ENCODE measurements at places on chromosomes 16 and 17.

DNA sequence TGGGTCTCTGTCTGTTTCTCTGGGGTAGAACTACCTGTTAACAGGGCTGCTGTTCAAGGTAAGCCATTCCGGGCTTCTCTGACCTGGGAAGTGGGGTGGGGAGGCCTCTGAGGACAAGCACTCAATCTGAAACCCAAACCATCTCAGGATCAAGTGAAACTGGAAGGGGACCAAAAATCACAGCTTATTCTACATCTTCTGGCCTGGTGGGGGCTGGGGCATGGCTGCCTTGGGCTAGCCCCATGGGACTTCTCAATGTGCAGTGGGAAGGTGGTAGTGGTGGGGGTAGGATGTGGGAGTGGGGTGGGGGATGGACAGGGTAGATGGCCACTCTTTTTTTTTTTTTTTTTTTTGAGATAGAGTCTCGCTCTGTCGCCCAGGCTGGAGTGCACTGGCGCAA, 5.5 kb downstream of the FLOT2 start:
- no peak for DNase-seq

DNA sequence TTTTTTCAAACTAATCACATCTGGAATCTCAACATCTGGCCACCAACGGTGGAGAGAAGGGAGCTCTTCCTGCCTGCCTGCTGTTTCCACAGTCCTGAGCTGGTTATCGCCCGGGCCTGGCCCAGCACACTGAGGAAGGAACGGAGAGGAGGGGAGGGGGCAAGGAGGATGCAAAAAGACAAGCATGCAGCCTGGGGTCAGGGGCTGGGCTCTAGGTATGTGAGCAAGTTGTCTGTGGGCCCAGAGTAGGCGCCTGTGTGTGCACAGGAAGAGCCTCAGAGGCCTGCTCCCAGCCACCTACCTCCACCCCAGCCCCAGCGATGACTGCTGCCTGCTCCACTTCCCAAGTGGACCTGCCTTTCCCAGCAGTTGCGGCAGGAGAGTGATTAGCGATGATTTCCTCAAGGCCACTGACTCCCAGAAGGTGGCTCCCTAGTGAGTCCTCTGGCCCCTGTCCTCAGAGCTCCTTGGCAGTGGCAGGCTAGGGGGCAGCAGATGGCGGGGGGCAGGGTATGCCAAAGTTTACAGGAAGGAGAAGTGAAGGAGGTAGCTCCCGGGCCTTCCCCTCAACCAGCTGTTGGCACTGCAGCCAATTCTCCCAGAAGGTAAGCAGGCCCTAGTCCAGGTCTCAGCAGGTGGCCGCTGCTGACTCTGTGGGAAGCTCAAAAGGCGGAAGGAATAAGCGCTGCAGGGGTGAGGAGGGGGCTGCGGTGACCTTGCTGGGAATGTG, 27.0 kb upstream of the RASD1 start:
- DNase-seq = no peak

GRCh38 chr16:15954814-15955151, 5.4 kb downstream of the ABCC1 start:
- no peak for DNase-seq

GRCh38 chr16:75402821-75403475, 30.4 kb downstream of the CFDP1 start:
- DNase-seq = peak; percentile 25

- DNase-seq = no peak
These were observed 59.2 kb downstream of the CYB5B start for GRCh38 chr16:69483611-69484010.

- DNase-seq = peak; percentile 60
These were observed 155.7 kb upstream of the TNRC6C start for GRCh38 chr17:77802811-77803220.

DNA sequence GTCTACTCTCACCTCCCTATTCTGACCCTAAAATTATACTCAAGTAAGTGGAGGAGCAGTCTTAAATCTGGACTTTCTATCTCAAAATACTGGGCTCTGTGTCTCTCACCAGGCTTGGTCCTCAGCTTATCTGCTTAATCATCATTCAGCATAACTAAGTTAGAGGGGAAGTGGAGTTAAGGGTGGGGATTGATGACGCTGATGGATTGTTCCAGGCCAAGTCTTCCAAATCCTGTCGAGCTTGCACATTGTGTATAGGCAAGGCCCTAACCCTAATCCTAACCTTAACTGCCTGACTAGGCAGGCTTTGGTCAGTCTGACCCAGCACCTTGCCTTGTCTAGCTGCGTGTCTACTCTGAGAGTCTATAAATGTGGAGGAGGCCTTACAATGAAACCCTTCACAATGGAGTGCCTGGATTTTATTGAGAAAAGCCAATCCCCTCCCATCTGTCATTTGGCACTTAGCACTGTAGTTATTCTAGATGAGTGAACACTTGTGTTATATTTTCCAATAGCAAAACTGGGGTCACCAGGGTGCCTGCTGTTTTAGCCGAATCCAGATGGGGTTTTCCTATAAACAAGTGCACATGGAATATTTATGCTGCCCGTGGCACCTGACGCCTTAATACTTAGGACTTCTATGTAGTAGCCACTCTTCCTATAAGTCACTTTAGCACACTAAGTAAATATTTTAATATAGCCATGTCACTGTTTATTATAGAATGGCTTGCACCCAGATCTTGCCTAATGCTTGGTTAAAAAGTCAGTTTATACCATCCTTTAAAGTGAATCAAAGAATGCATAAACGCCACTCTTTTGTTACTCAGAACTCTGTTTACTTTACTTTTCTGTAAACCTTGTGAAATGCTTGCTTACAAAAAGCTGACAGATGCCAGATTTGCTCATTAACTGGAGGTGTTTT, 193.2 kb upstream of the MYOCD start:
- no peak for DNase-seq

- DNase-seq = no peak
These were observed 762 bp upstream of the BAIAP3 start for GRCh38 chr16:1332618-1333148.

- DNase-seq = no peak
These were observed 330.0 kb downstream of the SHISA9 start for GRCh38 chr16:13231365-13231764.

- no peak for DNase-seq
These were observed 10.4 kb upstream of the CUEDC1 start for GRCh38 chr17:57965521-57966160.

DNA sequence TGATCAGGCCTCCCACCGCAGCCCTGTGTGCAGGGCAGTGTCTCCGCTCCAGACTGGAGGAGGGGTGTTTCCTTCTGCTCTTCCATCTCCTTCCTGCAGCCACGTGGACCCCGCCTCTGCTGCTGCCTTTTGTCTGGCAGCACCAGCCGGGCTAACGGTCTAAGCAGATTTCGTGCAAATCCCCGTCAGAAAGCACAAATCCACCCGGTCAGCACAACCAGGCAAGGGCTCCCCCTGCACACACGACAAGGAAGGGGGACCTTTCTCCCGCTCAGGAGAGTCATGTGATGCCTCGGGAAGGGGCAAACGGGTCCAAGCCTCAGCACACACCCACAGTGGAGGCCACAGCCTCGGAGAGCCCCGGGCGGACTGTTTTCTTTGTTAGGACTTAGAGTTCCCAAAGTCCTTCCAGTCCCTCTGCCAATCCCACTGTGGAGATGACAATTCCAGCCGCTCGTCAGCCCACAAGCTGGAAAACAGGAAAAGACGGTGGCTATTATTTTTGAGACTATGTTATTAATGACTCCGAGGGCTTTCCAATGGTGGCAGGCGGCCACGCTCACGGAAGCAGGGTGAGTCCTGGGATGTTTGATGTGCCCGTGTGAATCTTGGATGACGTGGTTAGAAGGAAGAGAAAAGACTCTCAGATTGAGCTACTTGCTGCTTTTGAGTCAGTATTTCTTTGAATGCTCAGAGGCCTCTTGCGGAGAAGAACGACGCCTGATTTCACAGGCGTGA, 22.5 kb upstream of the MEAK7 start:
- DNase-seq = no peak

DNA sequence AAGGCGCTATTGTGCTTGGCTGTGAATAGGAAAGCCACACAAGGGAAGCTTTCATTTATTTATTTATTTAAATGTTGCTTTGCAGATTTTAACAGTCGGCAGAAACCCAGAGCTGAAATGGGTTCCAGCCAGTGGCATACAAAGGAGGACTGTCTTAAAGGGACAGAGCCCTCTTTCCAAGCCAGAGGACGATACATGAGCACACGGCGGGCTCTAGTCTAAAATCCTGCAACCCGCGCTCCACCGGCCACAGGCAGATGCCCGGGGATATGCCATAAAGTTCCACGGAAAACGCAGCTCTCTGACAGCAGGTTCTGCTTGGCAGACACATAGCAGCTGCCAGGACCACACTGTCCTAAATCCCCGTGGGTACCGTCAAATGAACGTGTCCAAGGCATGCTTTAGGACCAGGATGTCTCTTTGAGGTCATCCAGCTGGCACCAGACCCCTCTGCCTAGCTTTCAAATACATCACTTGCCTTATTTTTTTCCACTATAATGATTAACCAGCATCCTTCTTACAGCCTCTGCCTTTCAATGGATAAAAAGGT, 64.6 kb downstream of the CYTH1 start:
- DNase-seq = no peak

DNA sequence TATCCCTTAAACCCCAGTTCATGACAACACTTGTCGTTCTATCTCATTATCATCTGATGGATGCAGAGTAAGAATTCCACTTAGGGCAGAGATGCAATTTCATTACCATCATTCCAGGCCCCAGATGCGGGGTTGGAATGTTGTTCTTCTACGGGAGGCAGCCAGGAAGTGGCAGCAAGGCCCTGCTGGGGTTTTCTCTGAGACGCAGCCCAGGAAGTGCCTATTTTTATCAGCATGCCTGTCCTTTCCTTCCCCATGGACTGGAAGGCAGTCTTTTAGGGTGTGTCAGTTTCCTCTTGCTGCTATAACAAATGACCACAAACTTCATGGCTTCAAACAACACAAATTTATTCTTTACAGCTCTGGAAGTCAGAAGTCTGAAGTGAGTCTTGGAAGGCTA, 246.6 kb upstream of the DYNLRB2 start:
- DNase-seq = no peak

GRCh38 chr17:51682115-51682514, 421.8 kb downstream of the UTP18 start:
- no peak for DNase-seq

DNA sequence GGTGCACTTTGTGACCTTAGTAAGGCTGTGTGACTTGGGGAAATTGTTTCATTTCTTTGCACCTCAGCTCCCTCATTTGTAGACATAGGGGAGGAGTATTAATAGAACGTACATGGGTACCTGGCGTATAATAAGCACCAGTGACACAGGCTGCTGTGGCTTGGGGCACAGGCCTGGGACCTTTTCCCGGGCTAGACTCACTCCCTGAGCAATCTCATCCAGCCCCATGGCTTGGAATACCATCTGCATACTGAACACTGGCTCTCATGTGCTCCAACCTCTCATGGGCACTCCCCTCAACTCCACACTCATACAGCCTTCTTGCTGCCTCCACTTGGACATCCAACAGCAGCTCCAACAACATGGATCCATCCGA, 41.0 kb upstream of the MRPS23 start:
- DNase-seq = no peak

GRCh38 chr16:29114574-29114973, 129.7 kb downstream of the LAT start:
- no peak for DNase-seq

Measured in iPS-NIHi11 (cell line).